Cardiac septum (tissue), 1 donor: ENCODE measurements at places on chromosomes 2 and 18. TPM values are rescaled to one million over a fixed set of nuclear protein-coding genes. Genes with fewer than 3 reads are reported as not detected.

DNA sequence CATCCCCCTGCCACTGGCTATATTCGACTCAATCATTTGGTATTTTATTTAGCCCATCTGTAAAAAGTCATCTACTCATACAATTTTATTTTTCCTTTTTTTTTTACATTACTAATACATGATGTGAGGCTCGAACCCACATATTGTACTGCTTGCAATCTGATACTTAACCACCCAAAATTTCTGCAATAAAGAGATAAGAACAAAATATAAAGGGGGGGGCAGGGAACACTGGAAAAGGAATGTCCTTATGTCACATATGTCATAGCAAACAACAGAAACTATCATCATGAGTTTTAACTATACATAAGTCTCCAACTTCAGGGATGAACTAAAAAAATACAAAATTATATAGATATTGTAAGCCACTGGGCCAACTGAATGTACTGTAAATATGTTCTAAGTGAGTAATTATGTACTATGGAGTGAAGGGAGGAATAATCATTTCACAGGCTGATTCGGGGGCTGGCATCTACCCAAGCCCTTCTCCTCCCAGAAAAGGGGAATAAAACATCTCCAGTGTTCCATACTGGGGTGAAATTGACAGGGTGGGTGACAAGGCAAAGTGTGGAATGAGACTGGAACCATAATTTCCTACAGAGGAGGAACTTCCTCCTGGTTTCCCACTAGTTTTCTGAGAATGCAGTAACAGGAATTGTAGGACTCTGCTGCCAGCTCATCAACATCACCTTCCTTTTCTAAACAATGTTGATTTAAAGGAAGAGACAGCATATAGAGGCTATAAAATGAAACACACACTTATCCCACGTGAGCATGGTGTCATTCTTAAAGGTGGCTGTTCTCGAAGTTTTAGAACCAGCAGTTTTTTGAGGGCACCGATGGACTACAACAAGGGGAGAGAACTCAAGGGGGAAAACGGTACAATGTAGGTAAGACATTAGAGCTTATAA lies 79.5 kb downstream of the FARSB start:
- DNase-seq: no peak

DNA sequence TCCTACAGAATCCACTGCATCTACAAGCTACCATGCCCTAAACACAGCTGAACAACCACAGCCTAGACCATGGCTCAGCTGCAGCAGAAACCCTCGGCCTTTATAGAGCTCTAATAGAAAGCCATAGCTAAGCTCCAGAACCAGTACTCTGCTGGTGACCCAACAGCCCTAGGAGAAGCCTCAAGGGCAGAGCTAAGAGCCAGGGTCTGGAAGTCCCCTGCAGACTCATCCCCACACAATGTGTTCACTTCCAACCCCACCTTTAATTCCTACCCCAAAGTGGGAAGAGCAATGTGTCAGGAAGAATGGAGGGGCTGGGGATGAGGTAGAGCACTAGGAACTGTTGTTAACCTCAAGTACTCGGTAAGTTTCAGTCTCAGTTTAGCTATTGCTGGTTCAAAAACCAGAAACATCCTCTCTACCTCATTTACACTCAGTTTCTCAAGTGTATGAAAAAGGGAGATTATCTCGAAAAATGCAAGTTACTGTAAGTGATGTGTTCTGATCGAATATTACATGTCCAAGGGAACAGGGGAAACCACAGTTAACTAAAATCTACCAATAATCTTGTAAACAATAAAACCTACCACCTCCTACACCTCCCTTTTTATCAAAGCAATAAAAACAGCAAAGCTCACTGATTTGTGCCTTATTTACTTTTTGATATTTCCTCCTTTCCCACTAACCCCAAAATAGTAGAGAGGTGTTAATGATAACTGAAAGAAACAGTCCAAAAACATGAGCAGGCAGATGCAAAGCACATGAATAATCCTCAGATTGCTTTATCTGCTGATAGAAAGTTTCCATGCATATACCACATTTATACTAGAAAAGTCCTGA lies 36.2 kb downstream of the THADA start:
- no peak for DNase-seq

- DNase-seq: no peak
Observed at GRCh38 chr18:22303927-22304326, 113.8 kb downstream of the CTAGE1 start.

The CD28 gene
- 1.3 TPM for total RNA-seq

DNA sequence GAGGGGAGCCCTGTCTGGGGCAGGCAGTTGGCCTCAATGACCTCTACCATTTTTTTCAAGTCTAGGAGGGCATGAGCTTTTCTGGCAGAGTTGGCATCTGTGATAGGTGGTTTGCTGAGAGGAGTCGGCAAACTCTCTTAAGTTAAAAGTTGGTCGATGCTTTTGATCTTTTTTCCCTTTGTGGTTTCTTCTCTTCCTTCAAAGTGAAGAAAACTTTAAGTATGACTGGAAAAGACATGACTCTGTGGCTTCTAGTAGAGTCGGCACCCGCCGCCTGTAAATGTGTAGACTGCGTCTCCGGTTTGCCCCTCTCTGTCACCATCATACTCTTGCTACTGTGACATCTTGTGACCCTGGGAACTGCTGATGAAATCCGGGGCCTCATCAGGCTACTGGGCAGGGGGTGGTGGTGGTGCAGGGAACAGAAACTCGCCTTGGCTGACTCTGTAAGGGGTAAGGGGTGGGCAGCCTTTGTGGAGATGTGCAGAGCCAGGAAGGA lies 21.1 kb downstream of the INPP5D start:
- no peak for DNase-seq

DNA sequence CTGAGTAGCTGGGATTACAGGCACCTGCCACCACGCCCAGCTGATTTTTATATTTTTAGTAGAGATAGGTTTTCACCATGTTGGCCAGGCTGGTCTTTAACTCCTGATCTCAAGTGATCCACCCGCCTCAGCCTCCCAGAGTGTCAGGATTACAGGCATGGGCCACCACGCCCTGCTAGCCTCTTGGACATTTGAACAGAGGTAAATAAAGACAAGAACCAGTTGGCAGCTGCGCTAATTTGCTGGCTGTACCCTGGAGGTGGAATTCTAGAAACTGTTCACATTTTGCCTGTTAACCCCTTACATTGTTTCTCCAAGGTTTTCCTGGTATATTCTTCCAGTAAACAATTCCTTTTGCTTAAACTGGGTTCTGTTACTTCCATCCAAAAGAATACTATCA lies 132.9 kb downstream of the CDH2 start:
- no peak for DNase-seq

- no peak for DNase-seq
Observed at GRCh38 chr2:119481501-119482455, 42.5 kb downstream of the SCTR start.

- DNase-seq: no peak
Observed at GRCh38 chr18:77071061-77071460, 61.5 kb downstream of the MBP start.

GRCh38 chr2:55618025-55618274 lies 528 bp upstream of the PPP4R3B start:
- DNase-seq: no peak

DNA sequence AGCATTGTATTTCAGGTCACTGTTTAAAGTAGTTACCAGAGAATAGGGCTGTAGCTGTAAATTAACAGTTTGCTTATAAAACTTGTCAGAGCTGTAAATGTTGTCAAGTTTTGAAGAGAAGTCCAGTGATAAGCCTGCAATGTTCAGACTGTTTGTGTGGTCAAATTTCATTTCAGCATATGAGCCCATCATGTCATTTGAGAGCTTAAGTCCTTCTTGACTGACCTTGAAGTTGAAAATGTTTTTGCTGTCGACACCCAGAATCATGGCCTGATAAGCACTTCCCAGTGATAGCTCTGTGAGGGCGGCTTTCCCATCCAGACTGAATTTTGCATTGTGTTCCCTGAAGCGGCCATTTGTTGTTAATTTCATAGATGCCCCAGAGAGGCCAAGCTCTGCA lies 32.4 kb downstream of the APOB start:
- no peak for DNase-seq

GRCh38 chr2:218875692-218876246 lies 4.9 kb upstream of the WNT10A start:
- no peak for DNase-seq

- no peak for DNase-seq
Observed at GRCh38 chr18:3669376-3669775, 219.4 kb downstream of the TGIF1 start.

- DNase-seq: no peak
Observed at GRCh38 chr2:215874418-215874817, 138.9 kb downstream of the MREG start.

- DNase-seq: no peak
Observed at GRCh38 chr2:204680576-204680975, 135.3 kb downstream of the PARD3B start.

- peak; percentile 92 for DNase-seq
Observed at GRCh38 chr18:77101410-77102258, 30.9 kb downstream of the MBP start.

- peak; percentile 60 for DNase-seq
Observed at GRCh38 chr18:46426021-46426678, 230.9 kb downstream of the LOXHD1 start.

GRCh38 chr18:22391407-22392345 lies 26.0 kb downstream of the CTAGE1 start:
- DNase-seq: no peak

DNA sequence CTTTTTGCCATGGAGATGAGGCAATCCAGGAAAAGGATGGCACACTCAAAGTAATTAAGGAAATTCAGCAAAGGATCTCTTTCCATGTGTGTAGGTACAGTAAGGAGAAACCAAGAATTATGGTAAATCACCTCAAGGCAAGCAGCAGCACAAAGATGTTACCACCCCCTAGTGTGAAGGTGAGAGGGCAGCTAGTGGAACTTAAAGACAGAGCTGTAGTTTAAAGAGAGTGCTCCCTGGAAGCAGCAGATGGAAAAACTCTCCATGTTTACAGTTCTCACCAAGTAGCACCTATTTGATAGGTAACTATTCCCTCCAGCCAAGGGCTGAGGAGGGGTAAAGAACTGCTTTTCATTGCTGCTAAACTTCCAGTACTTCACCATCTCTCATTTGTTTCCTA lies 860.4 kb upstream of the CRIM1 start:
- DNase-seq: no peak

DNA sequence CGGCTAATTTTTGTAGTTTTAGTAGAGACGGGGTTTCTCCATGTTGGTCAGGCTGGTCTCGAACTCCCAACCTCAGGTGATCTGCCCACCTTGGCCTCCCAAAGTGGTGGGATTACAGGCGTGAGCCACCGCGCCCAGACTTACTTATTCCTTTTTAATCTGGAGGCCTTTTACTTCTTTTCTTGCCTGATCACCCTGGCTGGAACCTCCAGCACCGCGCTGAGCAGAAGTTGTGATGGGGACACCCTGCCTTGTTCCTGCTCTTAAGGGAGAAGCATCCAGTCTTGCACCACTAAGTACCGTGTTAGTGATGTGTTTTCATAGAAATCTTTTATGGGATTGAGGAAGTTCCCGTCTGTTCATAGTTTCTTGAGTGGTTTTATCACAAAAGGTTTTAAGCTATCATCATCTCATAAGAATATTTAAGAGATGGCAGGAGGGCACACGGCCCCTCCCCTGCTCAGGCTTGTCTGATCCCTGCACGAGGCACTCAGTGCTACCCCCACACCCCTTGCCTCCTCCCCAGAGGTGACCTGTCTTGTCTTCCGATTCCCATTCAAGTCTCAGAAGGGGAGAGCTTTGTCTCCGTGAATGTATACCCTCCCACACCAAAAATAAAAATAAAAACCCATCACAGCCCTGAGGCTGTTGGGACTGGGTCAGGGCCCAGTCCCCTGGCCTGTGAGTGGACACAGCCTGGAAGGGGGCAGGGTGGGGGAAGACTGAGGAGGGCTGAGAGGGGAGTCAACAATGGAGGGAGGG lies 65.3 kb upstream of the SMAD7 start:
- no peak for DNase-seq

DNA sequence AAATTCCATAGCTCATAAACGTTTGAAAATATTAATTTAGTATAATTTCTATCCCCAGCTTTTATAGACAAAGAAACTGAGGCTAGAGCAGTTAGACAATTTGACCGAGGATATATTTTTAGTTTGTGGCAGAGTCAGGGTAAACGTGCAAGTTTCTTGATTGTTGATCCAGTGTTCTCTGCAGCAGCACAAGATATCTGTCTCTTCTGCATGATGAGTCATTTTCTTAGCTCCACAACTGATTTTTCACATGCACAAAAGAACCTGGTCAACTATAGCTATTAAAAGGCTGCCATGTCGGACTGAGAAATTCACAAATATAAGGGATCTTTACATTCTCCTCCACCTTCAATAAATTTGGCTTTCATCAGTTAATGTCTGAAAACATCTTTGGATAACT lies 143.4 kb upstream of the CYP26B1 start:
- DNase-seq: no peak

DNA sequence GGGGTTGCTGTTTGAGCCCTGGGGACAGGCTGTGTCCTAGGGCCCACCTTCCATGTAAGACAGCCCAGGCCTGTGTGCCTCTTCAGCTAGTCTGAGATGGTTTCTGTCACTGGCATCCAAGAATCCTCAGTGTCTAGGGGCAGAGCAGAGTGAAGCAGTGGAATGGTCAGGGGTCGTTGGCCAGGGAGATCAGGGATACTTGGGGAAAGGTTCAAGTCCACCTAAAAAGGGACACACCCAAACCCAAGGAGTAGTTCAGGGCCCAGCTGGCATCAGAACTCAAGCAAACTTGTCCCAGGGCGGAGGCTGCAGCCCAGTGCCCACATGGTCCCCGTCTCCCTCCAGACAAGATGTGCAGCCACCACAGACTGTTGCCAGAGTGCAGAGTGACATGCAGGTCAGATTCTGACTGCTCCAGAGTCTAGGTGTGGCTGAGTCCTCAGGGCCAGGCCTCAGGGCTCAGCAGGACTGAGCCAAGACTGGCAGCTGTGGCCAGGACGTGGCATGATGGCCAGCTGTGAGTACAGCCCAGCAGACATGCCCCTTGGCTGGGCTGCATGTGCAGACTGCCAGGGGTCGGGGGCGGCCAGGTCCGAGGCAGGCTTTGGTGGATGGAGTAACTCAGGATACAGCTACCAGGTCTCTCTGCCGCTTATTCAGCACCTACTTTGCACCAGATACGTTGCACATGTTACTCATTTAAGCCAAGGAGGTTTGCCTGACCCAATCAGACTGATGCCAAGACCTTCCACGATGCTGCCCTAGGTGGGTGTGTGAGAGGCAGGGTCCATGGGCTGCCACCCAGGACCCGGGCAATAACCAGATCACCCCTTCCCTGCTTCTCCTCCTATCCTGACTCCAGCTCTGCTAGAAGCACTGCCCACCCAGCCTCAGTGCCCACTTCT lies 146.6 kb downstream of the SMAD7 start:
- peak; percentile 75 for DNase-seq
